ENCODE measurements at places on chromosomes 2 and 18.

GRCh38 chr2:130286983-130287655 is 55.6 kb upstream of the IMP4 start:
- DNase-seq, result no peak

DNA sequence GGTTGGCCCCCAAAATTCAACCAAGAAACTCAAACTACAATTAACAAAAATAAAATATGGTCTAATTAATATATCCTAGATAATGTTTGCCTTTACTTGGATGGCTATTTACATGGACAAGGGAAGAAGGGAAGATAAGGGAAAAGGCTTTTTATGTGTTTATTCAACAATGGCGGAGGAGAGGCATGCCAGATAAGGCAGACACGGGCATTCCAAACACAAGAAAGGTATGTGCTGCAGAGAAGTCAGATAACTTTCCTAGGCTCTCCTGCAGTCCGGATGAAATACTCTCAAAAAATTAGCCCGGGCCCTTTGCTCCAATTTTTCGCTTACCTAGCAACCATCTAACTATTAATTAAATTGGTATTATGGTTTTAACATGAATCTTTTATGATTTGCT is 5.1 kb upstream of the TTR start:
- DNase-seq, result no peak

- no peak for DNase-seq
These were observed 92.7 kb downstream of the MRO start for GRCh38 chr18:50726960-50727589.

GRCh38 chr18:14975431-14975830 is 227.5 kb downstream of the ANKRD30B start:
- no peak for DNase-seq

- DNase-seq, result no peak
These were observed 407.9 kb downstream of the HRH4 start for GRCh38 chr18:24868311-24868710.

All from nucleus accumbens (tissue), 56 donors.